ENCODE measurements at places on chromosomes 2 and 18.

DNA sequence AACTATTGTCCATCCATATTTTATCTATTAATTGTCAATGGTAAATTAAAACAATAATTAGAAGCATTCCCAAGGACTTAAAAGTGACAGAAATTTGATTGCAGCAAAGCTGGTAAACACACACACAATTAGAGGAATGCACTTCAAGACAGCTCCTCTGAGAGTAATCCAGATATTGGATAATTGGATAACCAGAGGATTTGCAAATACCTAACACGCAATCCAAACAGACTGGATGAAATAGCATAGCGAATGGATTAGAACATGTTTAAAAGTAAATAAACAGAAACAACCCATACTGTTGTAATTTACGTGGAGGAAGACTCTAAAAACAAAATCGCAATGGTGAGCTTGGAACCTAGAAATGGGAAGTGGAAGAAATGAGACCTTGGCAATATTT lies 239.8 kb downstream of the METTL4 start:
- no peak for DNase-seq

GRCh38 chr2:240960309-240960970 lies 38.0 kb upstream of the SNED1 start:
- DNase-seq: peak; percentile 69

DNA sequence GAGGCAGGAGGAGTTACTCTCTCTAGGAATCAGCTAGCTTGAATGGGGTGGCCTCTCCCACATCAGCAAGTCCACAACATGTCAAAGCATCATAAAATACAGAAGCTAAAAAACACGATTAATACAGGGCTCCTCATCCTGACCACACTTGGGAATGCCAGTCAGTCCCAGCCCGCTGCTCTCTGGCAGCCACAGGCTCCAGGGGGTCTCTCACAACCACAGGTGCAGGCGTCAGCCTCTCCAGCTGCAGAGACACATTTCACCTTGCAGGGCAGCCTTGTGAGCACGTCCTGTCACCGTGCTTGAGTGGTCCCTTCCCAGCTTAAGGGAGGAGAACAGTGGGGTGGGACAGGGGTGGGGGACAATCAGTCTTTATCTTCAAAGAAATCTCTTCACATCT lies 137.4 kb upstream of the SH3BP4 start:
- no peak for DNase-seq

GRCh38 chr18:63545000-63545399 lies 2.8 kb downstream of the SERPINB12 start:
- no peak for DNase-seq

- DNase-seq: peak; percentile 93
Measured at GRCh38 chr18:48841381-48842258, 109.1 kb downstream of the SMAD7 start.

DNA sequence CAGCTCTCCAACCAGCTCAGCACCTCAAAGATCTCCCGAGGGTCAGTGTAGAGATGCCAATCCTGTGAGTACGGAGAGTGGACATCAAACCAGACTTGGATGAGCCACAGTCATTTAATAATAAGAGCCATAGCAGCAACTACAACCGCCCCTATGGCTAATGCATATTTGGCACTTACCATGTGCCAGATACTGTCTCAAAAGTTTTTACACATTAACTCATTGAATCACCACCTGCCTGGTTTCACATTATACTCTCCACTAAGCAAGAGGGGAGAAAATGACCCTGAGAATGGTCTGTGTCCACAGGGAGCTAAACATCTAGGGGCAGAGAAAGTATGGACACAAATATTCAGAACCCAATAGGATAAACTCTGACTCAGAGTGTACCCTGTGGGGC lies 2.6 kb downstream of the CNPPD1 start:
- DNase-seq: no peak

DNA sequence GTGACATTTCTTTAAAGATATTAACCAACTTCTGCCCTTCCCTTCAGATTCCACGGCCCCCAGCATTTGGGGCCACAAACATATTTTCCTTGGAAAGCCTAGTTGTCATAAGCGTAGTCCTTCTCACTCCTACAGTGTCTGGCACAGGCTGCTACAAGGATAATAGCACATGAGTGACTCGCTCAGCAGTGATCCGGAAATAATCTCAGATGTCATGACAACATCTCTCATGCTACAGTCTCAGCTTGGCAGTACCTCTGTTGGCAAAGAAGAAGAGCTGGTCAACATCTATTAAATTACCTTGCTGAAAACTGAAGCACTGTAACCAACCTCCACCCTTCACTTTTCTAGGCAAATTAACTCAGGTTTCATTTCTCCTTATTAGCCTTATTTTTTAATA lies 351.7 kb downstream of the RAD51AP2 start:
- peak; percentile 59 for DNase-seq

DNA sequence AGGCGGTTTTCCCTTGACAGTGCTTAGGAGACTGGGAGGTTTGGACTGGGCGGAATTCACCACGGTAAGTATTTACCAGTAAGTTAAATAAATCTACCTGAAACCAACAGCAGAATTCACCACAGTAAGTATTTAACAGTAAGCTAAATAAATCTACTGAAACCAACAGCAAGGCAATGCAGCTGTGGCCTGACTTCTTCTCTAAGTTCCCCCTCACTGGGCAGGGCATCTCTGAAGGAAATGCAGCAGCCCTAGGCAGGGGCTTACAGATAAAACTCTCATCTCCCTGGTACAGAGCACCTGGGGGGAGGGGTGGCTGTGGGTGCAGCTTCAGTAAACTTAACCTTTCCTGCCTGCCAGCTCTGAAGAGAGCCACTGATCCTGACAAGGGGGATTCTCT lies 432.5 kb upstream of the LRRTM1 start:
- no peak for DNase-seq

GRCh38 chr18:75376004-75376403 lies 51.5 kb downstream of the SMIM21 start:
- DNase-seq: no peak

DNA sequence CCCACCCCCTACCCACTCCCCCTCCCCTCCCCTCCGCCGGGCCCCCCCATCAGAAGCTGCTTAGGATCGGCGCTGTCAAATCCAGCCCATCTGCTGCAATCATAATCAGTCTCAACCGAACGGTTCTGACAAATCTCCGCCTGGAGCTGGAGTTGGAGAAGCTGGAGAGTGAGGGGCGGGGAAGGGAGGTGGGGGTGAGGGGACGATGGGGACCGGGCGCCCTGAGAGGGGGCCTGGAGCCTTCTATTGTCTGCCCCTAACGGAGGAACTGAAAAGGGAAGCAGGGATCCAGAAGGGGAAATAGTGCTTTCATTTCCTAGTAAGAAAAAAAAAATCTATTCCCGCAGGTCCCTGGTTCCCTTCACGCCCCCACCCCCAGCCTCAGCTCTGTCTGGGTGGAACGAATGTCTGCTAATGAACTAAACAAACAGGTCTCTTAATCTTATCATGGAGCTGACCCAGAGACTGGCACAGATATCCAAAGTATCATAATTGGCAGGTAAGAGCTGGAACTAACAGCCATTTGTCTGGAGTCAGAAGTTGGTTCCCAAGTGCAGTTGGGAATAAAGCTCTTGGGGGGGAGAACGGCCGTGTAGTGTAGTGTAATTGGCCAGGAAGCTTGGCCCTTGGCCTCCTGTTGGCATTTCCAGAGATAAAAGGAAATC lies 301.2 kb downstream of the NCKAP5 start:
- no peak for DNase-seq

DNA sequence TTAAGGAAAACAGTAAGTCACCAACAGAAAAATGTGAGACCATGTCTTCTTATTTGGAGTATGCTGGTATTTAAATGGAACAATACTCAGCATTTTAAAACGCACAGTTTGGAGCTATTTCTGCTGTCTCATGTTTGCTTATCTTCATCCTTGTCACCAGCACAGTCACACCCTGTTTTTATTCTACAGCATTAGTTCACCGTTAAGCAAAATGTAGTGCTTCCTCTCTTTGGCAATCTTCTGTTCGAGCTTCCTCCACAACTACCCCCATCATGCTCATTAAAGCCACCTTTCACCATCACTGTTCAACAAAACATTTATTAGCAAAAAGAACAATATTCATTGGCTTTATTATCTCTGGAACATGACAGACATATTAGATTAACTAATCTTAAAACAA lies 64.0 kb downstream of the SLC40A1 start:
- DNase-seq: no peak

DNA sequence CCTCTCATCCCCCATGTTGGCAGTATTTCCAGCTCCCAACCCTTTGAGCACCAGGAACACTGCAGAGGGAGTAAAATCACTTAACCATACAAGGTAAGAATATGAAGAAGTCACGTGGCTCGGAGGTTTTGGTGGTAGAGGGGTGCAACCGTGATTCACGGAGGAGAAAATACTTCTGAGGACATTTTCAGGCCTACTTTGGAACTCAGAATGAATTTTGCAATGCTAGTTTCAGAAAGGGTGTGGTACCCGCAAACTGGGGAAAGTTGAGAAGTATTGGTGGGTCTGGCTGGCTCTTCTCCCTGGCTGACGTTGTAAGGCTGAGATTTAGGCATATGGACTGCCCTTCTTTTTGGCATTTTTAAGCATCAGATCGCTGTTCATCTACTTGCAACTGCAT lies 442 bp downstream of the SERPINB5 start:
- no peak for DNase-seq

DNA sequence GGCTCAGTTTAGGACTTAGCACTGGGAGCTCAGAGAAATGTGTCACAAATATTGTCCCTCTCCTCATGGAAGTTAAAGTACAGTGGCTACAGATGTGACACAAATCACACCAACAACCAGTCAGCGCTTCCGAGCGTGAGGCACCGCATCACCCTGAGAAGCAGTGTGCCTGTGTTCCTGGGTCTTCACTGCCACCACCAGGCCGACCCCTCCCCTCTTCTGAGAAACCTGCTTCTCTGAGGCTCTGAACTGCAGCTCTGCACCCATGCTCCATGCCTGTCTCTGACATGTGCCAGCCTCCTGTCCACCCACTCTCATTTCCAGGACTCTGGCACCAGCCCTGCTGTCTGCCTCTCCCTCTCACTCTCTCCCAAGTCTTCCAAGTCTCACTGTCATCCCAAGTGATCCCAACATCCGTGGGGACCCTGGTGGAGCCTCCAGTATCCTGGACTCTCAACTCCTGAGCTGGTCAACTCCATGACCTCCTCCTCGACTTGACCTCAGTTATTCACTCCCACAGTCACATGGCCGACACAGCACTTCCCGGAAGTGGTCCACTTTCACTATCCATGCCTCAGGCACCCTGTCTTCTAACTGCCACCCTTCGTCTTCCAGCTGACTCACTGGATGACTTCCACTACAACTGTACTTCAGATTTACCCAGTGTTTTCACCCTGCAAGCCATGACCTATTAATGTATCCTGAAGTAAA lies 73.5 kb downstream of the FBXO15 start:
- no peak for DNase-seq

- DNase-seq: no peak
Measured at GRCh38 chr2:10833021-10833420, 20.4 kb upstream of the PDIA6 start.

DNA sequence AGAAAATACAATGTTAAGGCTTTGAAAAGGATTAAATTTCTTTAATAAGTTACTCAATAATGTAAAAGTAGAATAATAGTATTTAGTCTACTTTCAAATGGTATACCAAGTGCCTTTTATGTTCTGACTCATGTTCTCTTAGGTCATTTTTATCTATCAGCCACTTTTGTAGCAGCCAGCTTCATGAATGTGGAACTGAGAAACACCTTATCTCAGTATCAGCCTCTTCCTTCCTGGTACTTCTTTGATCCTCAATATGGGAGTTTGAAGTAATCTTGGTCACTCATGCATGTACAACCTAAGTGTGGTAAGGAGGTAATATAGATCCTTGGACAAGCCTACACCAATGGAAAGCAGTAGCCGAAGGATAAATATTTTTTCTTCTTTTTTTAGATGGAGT lies 180.4 kb upstream of the NRXN1 start:
- no peak for DNase-seq

DNA sequence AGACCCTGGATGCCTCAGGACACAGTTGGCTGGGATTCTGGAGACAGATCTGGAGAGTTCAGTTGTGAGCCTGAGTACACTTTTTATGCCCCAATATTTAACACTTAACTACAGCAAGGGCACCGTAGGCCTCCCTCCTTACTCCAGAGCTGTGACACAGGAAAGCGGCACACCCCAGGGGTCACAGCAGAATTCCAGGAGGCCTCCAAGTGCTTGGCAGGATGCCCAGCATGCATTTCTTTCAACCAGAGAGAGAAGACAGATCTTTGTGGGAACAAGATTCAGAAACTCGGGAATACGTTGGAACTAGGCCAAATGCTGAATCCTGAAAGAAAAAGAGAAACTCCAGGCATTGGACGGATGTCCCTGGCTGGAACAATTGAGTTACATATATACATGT lies 199.2 kb upstream of the NT5C1B start:
- peak; percentile 83 for DNase-seq

GRCh38 chr2:169928463-169928864 lies 101.2 kb downstream of the UBR3 start:
- peak; percentile 62 for DNase-seq

- DNase-seq: no peak
Measured at GRCh38 chr2:50084086-50084843, 930.0 kb upstream of the FSHR start.

- DNase-seq: no peak
Measured at GRCh38 chr2:111919365-111919764, 21.0 kb downstream of the MERTK start.

- DNase-seq: no peak
Measured at GRCh38 chr2:18527326-18527725, 33.1 kb downstream of the RDH14 start.

DNA sequence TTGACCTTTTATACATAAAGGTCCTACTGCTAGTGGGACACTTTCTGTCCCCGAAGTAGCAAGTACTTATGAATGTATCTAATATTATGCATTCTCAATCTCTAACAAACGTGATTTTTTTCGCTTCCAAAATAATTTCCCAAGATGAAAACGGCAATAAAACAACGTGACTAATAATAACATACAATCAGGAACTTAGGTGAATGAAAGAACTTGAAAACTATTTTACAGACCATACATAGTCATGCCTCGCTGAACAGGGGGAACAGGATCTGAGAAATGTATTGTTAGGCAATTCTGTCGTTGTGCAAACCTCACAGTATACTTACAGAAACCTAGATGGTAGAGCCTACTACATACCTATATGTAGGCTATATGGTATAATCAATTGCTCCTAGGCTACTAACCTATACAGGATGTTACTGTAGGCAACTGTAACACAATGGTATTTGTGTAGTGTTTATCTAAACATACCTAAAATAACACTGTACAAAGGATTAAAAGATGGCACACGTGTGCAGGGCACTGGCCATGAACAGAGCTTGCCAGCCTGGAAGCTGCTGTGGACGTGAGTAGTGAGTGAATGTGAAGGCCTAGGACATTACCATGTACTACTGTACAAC lies 2.5 kb downstream of the RTN4 start:
- DNase-seq: peak; percentile 65

GRCh38 chr2:16738361-16739225 lies 73.0 kb upstream of the CYRIA start:
- no peak for DNase-seq

DNA sequence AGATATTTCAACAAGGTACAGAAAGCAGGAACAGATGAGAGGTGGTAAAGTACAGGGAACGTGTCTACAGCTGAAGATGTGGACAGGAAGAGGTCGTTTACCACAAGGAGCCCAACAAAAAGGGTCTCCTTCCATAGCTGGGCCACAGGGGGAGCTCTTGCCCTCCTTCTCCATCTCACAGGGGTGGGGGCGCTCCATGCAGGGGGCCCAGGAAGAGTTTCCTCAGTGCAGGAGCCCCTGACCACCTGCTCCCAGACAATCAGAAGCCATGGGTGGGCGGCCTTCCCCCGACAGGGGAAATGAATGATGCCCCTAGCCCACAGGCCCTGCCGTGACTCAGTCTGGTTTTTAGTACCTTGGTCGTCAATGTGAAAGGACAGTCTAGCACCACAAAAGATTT lies 163.6 kb upstream of the ZNF516 start:
- DNase-seq: no peak

- no peak for DNase-seq
Measured at GRCh38 chr2:173373290-173373689, 18.6 kb downstream of the CDCA7 start.

Measured in mesenchymal stem cell (in vitro differentiated cells and primary cell).